ENCODE measurements at places on chromosomes 1 and 21. TPM values are rescaled to one million over a fixed set of nuclear protein-coding genes. Genes with fewer than 3 reads are reported as not detected.

DNA sequence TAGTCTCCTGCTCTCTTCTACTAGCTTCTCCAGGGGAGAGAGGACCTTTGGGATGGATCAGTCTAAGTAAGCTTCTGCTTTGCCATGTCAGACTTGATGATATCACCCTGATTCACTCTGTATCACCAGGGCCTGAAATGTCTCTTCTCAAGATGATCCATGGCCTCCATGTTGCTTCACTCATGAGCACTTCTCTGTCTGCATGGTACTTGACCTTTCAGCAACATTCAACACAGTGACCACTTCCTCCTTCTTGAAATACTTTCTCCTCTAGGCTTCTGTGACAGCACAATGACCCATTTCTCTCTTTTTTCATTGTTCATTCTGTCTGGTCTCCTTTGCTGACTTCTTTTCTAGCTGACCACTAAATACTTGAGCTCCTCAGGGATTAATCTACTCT is 35.3 kb upstream of the NGF start:
- no peak for DNase-seq

DNA sequence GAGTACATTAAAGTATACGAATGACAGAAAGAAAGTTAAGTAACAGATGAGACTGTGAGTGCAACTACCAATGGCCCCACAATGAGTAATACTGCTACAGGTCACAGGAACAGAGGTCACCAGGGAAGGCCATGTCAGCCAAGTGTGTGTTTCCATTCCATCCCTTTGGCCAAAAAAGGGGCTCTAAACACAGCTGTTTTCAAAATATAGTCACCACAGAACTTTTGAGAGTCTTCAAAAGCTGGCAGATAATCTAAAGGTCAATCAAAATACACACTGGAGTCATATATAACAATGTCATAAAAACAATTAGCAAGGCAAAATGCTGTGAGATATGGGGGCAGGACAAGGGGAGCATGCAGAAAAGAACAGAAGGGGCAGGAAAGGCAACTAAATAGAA is 10.2 kb downstream of the USP24 start:
- no peak for DNase-seq

- no peak for DNase-seq
Measured at GRCh38 chr1:104648269-104648691, 898.6 kb downstream of the AMY1C start.

DNA sequence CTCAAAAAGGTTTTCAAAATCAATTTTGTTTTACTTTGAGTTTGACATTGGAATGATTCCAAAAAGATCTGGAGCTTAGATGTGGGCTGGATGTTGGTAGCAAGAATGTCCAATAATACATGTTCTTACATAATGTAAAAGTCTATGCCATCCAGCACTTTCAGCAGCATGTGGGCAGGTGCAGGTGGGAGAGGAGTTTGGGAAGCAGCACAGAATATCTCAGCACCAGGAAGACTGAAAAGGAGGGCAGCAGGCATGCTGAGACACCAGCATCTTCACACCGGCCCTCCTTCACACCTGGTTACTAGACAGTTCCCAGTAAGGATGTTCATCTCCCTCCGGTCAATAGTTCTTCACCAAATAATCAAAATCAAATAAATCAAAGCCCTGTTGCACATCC is 166.6 kb downstream of the ZBTB18 start:
- no peak for DNase-seq

- DNase-seq: no peak
Measured at GRCh38 chr1:2014741-2015735, 4.1 kb upstream of the GABRD start.

DNA sequence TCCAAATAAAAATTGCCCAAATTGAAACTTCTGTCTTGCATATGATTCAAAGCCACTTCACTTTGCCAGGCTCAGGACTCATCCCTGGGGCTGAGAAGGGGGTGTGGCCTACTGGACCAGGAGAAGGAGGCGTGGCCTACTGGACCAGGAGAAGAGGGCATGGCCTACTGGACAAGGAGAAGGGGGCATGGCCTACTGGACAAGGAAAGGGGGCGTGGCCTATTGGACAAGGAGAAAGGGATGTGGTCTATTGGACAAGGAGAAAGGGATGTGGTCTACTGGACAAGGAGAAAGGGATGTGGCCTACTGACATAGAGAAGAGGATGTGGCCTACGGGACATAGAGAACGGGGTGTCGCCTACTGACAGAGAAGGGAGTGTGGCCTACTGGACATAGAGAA is 405.3 kb downstream of the RRAGC start:
- no peak for DNase-seq

DNA sequence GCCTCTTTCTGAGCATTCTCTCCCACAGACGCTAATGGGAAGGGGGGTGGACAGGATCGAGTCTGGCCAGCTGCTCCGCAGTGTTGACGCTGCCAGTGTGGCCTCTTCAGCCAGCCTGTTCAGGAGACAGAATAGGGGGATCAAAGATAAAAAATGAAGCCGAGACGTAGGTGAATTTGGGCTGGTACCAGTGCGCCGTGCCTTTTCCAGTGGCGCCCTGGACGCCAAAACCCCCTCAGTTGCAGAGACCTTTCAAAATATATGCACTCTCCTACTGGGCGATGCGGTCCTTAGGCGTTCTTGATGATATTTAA is 1.1 kb downstream of the TTC3 start:
- DNase-seq: no peak

GRCh38 chr21:39348355-39349210 is at the start of gene HMGN1:
HMGN1 (minus strand) TSS chr21:39349088; CDS start chr21:39348917, 171 bp downstream.
- DNase-seq: peak; percentile 90

Gene ZNF593
- total RNA-seq: 16.4 TPM

Gene NKAIN1
- not detected for total RNA-seq

Gene S100A10
- total RNA-seq: 55.5 TPM

Gene CCDC185
- not detected for total RNA-seq

Gene RHCE
- total RNA-seq: not detected

Gene TSPAN2
- total RNA-seq: 7.7 TPM

Gene CRYZ
- total RNA-seq: 30.6 TPM

Measured in heart left ventricle (tissue), 16 donors.